ENCODE measurements at places on chromosomes 3 and 15. TPM values are rescaled to one million over a fixed set of nuclear protein-coding genes. Genes with fewer than 3 reads are reported as not detected.

MESP2 gene
- 1.3 TPM for polyA plus RNA-seq

GRK7 gene
- polyA plus RNA-seq, result 0.12 TPM

TMEM45A gene
- 56.0 TPM for polyA plus RNA-seq

DNA sequence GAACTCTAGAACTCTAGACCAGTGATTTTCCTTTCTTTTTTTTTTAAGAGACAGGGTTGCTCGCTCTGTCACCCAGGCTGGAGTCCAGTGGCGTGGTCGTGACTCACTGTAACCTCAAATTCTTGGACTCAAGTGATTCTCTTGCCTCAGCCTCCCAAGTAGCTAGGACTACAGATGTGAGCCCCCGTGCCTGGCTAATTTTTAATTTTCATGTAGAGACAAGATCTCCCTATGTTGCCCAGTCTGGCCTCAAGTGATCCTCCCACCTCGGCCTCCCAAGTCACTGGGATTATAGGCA is 359.6 kb downstream of the SHQ1 start:
- no peak for DNase-seq

GRCh38 chr3:16227566-16227965 is 37.2 kb downstream of the DPH3 start:
- no peak for DNase-seq

DNA sequence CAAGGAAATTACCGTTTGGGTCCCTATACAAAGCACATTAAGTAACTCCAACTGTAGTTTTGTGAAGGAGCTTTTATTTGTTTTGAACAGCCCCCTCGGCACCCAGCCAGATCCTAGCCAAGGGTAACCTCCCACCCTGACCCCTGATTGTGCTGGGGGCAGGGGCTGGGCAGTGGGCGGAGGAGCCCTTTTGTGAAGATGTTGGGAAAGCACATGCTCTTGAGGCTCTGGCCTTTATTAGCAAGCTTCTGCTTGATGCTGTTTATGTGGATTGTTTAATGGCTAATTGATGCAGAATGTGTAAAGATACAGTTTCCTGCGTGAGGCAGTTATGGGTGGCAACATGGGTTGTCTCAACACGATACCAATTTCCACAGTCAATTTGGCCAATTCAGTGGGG is 136.5 kb downstream of the MAP2K5 start:
- DNase-seq, result no peak

DNA sequence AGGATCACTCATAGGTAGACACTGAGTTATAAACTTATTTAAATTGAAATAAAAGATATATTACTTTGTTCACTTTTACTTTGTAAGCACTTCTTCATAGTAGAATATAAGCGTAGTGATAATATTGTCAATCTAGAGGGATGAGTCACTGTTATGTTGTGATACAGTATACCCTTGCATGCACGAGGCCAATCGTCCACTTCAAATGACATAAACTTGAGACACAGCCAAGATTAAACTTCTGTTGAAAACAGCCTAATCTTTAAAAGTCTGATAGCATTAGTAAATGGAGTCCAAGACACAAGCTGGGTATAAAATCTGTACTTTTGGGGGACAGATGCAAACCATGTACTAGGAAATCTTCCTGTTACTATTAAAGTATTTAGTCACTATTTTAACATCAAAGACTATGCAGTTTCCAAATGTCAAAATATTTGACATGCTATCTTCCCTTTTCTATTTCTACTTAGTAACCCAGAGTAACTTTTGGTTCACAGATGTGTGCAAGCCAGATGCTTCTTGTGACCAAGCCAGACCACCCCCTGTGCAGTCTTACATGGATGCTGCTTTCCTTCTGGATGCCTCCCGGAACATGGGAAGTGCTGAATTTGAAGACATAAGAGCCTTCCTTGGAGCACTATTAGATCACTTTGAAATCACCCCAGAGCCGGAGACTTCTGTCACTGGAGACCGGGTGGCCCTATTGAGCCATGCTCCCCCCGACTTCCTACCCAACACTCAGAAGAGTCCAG is 85.3 kb downstream of the PIK3R4 start:
- DNase-seq, result no peak

- no peak for DNase-seq
These were observed 54.0 kb downstream of the DUT start for GRCh38 chr15:48385031-48385830.

- DNase-seq, result no peak
These were observed 14.4 kb upstream of the TNFSF10 start for GRCh38 chr3:172537507-172538158.

- DNase-seq, result no peak
These were observed 26.3 kb upstream of the TPM1 start for GRCh38 chr15:63016234-63016633.

- DNase-seq, result no peak
These were observed at the start of gene ADCY5 for GRCh38 chr3:123448536-123449101. ADCY5 (minus strand) TSS chr3:123449090; CDS start chr3:123448545, 545 bp downstream.

DNA sequence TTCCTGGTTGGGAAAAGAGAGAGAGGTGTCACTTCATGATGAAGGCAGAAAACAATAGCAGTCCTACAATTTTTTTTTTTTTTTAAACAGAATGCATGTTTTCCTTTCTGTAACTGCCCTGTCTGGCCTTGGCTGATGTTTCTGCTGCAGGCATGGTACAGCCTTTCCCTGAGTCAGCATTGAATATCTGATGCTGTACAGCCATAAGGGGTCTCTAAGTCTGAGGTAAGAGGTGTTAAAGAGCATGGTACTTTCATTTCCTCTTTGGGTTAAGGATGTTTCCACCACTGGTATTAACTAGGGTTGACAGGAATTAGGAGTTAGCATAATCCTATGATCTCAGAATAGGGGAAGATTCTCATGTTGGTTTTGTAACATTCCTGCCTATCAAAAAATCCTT is 147.4 kb downstream of the CHST2 start:
- DNase-seq, result no peak

Data from testis (tissue), 5 donors.